ENCODE measurements at places on chromosomes 5 and 9.

DNA sequence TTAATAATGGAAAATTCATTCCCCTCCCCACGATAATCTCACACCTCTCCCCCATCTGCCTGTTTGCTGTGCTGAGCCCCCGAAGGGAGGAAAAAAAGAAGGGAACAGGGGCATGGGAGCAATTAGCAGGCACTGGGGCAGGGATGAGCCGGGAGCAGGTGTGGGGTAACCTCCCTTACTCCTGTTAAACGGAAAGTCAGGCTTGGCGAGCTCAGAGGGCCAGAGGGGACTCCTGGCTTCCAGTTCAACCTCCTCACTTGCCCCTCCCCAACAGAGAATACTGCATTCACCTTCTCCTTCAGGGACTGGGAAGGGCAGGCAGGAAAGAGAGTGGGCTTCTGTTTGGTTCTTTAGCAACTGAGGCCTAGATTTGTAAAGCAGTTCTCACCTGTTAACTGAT, 1.6 kb downstream of the AFAP1L1 start:
- no peak for DNase-seq

GRCh38 chr5:157477814-157478494, 17.9 kb downstream of the NIPAL4 start:
- no peak for DNase-seq

GRCh38 chr5:33984671-33985124, at the start of gene SLC45A2:
Gene SLC45A2 (minus strand): TSS chr5:33984693. CDS start chr5:33984583, 110 bp downstream.
- no peak for DNase-seq

GRCh38 chr5:82610686-82611085, 332.5 kb upstream of the RPS23 start:
- DNase-seq: no peak

- no peak for DNase-seq
Observed at GRCh38 chr5:44987026-44987425, 178.3 kb downstream of the MRPS30 start.

DNA sequence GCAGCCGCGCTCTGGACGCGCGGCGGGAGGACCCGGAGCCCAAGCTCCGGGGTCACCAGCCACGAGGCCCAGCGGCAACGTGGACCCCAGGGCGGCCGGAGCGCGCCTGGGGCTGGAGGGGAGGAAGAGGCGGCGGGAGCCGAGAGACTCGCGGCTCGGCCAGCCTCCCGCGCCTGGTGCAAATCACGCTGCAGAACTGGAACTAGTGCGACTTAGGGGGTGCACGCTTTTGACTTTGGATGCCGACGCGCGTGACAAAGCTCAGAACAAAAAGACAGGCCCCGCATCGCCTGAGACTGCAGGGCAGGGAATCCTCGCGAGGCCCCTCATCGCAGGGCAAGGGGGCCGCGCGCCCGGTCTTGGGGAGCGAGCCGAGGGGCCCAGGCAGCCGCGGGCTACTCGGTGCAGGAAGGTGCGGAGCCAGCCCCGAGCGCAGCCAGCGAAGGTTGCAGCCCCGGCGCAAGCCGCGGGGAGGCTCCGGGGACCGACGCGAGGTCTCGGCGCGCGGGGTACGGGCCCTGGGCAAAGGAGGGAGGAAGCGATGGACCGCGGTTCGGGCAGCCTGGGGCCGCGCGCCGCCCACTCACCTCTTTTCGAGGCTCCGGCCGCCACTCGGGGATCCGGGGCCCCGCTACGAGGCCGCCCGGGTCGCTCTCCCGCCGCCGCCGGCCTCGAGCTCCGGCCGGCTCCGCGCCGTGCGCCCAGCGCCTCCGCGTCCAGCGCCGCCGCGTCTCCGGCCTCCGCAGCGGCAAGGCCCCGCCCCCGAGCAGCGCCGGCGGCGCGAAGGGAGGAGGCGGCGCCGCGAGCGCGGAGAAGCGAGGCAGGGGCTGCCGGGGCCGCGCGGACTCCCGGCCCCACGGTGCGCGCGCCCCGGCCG, at the start of gene GOLM1:
TSS of gene GOLM1 (minus strand) at position 735 of the 877 bp plus-strand sequence. CDS start 20,238 bp downstream, outside the sequence.
- peak; percentile 42 for DNase-seq

DNA sequence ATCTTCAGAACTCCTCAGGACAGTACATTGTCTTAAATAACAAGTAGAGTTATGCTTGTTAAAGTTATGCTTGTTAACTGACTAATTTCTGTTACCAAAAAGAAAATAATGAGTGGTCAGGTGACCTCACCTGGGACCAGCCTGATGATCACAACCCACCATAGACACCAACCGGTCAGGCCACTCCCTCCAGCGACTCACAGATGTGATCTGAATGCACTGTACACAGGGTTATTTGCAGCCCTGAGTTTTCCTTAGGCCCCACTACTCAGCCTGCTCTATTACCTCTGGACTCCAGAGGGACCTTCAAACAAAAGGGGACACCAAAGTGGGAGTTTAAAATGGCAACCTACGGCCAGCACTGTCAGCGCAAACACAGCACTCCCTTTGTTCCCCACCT, 55.3 kb downstream of the ARSB start:
- no peak for DNase-seq

- DNase-seq: no peak
Observed at GRCh38 chr5:2746561-2747032, 4.9 kb downstream of the IRX2 start.

- DNase-seq: no peak
Observed at GRCh38 chr5:12175914-12176585, 271.8 kb upstream of the CTNND2 start.

DNA sequence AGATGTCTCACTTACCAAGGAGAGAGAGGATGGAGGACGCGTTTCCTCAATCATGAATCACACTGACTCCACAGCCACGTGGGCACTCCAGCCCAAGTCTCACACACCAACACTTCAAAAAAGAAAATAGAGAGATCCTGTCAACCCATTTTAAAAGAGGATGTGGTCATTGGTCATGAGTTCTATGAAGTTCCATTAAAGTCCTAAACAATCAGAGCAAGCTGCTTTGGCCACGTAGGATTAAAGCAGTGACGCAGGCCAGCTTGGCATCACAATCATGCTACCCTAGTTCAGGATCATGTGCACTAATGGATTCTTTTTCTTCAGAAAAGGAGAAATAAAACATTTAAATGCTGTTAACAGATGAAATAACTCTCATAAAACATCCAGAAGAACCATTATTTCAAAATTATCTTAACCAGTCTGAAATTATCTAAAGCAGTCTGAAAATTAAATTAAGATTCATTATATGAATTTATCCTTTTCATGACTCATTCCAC, 108.1 kb downstream of the SEMA5A start:
- no peak for DNase-seq

GRCh38 chr5:105430516-105430915, 1867.9 kb upstream of the NUDT12 start:
- no peak for DNase-seq

DNA sequence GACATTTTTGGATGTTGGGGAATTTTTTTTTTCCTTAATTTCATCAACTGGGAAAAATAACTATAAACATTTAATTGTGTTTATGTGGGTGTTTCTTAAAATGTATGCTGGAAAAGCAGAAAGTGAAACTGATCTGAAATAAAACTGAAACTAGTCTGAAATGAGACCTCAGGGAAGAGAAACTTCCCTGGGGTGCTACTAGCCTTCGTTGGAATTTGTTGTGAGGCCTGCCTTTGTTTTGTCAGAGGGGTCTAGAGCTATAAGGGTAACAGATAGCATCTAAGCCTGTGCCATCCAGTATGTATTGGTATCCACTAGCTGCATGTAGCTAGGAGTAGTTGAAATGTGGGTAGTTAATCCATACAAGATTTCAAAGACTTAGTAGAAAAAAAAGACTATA, 10.4 kb downstream of the ZNF618 start:
- no peak for DNase-seq

DNA sequence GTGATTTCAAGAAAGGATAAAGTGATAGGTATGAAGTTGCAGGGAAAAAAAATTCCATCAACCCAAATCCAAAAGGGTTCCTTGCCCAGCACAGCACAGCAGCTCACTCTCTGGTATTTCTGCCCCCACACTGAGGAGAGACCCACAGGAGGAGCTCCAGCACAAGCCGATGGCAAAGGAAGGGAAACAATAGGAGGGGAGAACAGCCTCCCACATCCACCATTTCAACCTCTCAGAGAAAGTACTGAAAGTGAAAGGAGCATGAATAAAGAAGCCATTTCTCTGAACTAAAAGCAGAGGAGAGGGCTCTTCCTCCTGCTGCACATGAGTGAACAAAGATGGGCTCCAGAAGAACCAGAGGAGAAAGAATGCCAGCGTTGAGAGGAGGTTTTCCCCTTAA, 54.9 kb upstream of the ZSWIM6 start:
- peak; percentile 23 for DNase-seq

DNA sequence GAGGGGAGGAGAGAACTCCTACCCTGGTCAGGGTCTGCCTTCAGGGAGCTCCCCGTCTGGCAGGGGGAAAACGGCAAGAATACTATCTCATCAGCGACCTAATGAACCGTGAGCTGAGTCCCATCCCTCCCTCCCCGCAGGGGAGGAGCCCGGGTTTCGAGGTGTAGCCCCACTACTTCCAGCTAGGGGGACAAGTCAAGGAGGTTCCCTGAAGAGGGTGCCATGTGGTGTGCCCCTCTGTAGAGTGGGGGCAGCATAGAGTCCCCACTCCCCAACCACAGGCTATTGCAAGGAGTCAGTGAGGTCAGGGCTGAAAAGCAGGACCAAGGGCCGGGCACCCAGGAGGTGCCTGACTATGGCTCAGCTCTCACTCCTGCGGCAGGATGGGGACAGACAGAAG, 50.9 kb upstream of the RXRA start:
- DNase-seq: no peak

- DNase-seq: no peak
Observed at GRCh38 chr9:82449986-82450385, 461.4 kb downstream of the SPATA31D1 start.

GRCh38 chr5:174775081-174775480, 50.7 kb downstream of the MSX2 start:
- DNase-seq: no peak

- DNase-seq: peak; percentile 88
Observed at GRCh38 chr5:176415952-176416924, at the start of gene CLTB. Gene CLTB (minus strand): TSS chr5:176416539. CDS start chr5:176416363, 176 bp downstream.

GRCh38 chr9:121700165-121700831, 48.9 kb downstream of the DAB2IP start:
- DNase-seq: peak; percentile 81

GRCh38 chr9:17622141-17622540, 43.3 kb downstream of the SH3GL2 start:
- no peak for DNase-seq

DNA sequence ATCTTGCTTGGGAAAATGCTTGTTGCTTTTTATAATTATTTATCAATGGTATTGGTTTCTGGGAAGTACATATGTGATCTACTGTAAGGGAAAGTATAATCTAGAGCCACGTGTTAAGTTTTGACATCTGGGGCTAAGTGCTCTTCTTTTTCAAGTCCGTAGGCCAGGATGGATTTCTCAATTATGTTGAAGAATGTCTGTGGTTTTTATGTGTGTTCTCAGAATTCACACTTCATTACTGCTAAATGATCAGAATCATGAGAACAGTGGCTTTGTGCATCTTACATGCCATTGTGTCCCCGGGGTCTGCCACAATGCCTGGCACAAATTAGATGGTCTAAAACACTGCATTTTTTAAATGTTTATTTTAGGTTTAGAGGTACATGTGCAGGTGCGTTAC, 14.5 kb upstream of the AUH start:
- DNase-seq: no peak

- DNase-seq: no peak
Observed at GRCh38 chr5:54463713-54464112, 8.2 kb downstream of the HSPB3 start.

- DNase-seq: peak; percentile 71
Observed at GRCh38 chr9:132878695-132879456, at the start of gene SPACA9. Gene SPACA9 (plus strand): TSS chr9:132878898. CDS start chr9:132883948, 5,050 bp downstream.

DNA sequence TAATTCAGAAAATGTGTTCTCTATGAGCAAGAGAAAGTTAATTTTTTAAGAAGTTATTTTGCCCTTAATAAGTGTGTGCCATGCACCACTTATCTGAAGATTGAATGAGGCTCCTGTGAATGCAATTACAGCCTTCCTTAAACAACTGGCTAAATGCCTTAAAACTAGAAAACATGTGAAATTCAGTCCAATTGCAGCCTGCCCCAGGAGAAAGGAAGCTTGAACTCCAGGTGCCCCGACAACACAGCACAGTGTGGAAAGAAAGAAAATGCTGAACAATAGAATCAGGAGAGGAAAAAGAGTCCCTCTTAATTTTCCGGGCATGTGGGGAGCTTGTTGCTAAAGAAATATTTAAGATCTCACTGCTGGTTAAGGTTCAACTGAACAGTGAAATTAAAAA, 8.8 kb downstream of the LHFPL2 start:
- DNase-seq: no peak

- no peak for DNase-seq
Observed at GRCh38 chr9:109166171-109166770, 778 bp downstream of the FRRS1L start.

DNA sequence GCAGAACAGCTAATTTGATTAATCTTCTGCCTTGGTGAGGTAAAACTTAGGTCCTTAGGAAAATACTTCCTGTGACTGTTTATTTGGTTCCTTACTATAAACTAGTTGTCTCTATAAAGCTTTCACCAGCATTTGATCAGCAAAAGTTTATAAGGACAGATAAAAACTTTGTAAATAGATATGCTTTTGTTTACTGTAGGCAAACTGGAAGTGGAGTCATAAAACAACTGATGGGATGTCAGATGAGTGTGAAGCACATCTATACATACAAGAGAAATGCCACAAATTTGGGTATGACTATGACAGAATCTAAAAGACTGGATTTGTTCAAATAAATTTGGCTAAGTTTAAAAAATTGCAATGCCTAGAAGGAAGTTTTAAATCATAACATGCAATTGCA, 5.5 kb downstream of the PTGER4 start:
- DNase-seq: no peak

- DNase-seq: no peak
Observed at GRCh38 chr9:86563936-86564335, 209.7 kb upstream of the TUT7 start.

- no peak for DNase-seq
Observed at GRCh38 chr9:100084128-100084453, 14.7 kb downstream of the ERP44 start.

- no peak for DNase-seq
Observed at GRCh38 chr9:129175515-129175824, 2.6 kb downstream of the IER5L start.

- no peak for DNase-seq
Observed at GRCh38 chr9:129612123-129612522, 8.8 kb downstream of the C9orf50 start.

GRCh38 chr5:171592076-171592475, 172.6 kb downstream of the FGF18 start:
- no peak for DNase-seq

DNA sequence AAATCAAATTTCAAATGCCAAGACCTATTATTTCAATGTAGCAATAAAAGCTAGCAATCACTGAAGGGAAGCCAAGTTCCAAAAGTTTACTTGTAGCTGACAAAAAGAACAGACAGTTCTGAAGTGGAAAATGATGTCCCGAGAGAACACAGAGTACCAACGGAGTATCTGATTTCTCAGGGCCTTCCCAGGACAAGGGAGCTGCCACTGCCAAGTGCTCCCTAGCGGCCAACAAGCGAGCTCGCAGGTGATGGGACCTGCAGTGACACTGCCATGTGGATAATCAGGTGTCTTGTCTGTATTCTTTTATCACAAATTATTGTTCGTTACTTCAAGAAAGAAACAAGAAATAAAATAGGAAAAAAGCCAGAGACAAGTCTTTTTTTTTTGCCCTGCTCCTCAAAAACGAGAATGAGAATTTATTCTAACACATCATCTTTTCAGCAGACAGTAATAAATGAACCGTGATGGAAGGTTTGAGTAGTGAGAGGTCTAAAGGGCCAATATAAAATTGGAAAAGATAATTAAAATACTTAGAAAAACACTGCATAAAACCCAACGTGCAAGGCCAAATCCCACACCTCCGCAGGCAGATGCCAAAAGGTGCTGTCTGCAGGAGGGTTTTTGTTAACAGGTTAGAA, 159.4 kb downstream of the MYO10 start:
- DNase-seq: peak; percentile 69

Data from T47D (cell line).